Activated naive CD4-positive, alpha-beta T cell treated with anti-CD3 and anti-CD28 coated beads, Interleukin-2, amount 10 ng/mL, durations not matched to agents 5 hours and 36 hours (primary cell): ENCODE measurements at places on chromosomes 3 and 15. TPM values are rescaled to one million over a fixed set of nuclear protein-coding genes. Genes with fewer than 3 reads are reported as not detected.

SH2D7 gene
- not detected for total RNA-seq

CHRM5 gene
- total RNA-seq: not detected

RTP4 gene
- 10.9 TPM for total RNA-seq

CNTN3 gene
- total RNA-seq: not detected

NOX5 gene
- total RNA-seq: not detected

C3orf70 gene
- 0.05 TPM for total RNA-seq

PDIA5 gene
- total RNA-seq: 11.4 TPM

SAMMSON gene
- not detected for total RNA-seq

CFAP161 gene
- total RNA-seq: not detected

SKOR1 gene
- 0.36 TPM for total RNA-seq

PRR23C gene
- total RNA-seq: not detected

RAB5A gene
- total RNA-seq: 48.1 TPM

CKMT1B gene
- total RNA-seq: not detected

CNTN6 gene
- not detected for total RNA-seq

CHDH gene
- 0.20 TPM for total RNA-seq

KNG1 gene
- total RNA-seq: not detected

MRPL3 gene
- total RNA-seq: 56.5 TPM

KCNH8 gene
- total RNA-seq: not detected

TNNC1 gene
- total RNA-seq: 1.9 TPM

TOP2B gene
- total RNA-seq: 123 TPM

SEMA3F gene
- not detected for total RNA-seq

MESP1 gene
- 1.2 TPM for total RNA-seq

RPSA gene
- total RNA-seq: 1,984 TPM

OXTR gene
- total RNA-seq: 0.18 TPM

LAMB2 gene
- total RNA-seq: not detected

RARB gene
- total RNA-seq: not detected

CPN2 gene
- not detected for total RNA-seq

CD86 gene
- total RNA-seq: 1.4 TPM

NMNAT3 gene
- total RNA-seq: 0.73 TPM

TNFAIP8L3 gene
- total RNA-seq: 0.28 TPM

CD200 gene
- total RNA-seq: 8.6 TPM

GOLGA8S gene
- 0.07 TPM for total RNA-seq
